ENCODE measurements at places on chromosomes 1 and 21.

DNA sequence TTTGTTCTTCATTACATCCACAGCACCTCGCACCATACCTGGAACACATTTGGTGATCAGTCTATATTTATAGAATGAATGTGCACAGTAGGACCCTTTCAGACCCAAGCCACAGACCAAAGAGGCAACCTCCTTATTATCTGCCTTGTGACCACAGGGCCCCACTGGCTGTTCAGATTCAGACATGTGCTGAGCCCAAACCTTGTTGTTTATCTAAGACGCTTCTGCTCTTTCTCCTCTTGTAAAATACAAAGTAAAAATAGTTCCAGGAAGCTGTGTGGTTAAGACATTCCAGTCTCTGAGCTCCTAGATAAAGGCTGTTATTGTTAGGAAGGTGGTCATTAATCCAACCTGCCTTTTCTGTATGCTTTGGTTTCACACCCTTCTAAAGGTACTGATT is 3.6 kb upstream of the SCMH1 start:
- H3K4me1 ChIP-seq = peaks cover 15% of the 10 kb centered on the region
- no peaks in the 10 kb centered on the region for H3K36me3 ChIP-seq
- DNase-seq = no peak
- H3K4me3 ChIP-seq = no peak overlapping the region
- H3K27ac ChIP-seq = no peak overlapping the region
- no peaks in the 10 kb centered on the region for H3K27me3 ChIP-seq

DNA sequence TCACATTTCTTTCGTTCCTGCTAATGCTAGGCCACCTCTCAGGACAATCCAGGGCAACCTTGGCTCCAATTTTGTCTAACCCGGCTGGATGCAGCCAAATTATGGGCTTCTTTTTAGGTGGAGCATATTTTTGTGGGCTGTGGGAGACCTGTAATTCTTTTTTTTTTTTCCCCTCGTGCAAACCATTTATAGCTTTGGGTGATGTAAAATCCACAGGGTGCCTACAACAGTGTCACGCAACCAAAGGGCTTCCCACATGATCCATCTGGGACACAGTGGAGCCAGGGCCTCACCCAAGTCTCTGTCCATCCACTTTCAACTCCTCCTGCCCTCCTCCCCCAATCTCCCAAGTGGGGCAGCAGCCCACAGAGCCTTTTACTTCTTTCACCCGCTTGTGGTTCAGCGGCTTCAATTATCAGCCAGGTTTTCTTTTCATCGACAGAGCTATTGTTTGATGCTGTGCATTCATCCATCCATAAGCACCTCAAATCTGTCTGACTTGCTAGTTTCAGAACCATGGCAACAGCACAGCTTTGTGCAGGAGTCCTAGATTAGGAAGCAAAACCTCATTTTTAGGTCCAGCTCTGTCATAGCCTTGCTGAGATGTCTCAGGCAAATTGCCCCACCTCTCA is 10.0 kb upstream of the OVAAL start:
- no peak for DNase-seq
- H3K4me1 ChIP-seq = no peaks in the 10 kb centered on the region
- H3K27me3 ChIP-seq = no peaks in the 10 kb centered on the region
- no peaks in the 10 kb centered on the region for H3K36me3 ChIP-seq
- no peak overlapping the region for H3K27ac ChIP-seq
- H3K4me3 ChIP-seq = no peak overlapping the region

DNA sequence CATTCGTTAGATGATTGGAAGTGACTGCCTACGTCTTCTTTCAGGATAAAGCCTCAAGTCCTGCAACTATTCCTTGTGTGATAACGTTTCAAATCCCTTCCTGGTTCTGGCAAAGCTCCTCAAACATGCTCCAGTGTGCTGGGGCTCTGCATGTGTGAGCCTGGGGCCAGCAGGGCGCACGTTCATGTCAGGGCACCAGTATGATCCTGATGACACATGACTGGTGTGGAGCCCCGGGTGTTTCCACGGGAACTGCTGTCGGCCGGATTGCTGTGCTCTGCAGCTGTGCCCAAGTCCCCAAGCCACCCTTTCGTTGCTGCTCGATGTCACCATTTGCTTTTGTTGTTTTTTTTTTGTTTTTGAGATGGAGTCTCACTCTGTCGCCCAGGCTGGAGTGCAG is 21.3 kb downstream of the KRTAP10-1 start:
- no peak overlapping the region for H3K4me3 ChIP-seq
- no peaks in the 10 kb centered on the region for H3K36me3 ChIP-seq

- H3K4me3 ChIP-seq = no peak overlapping the region
- no peaks in the 10 kb centered on the region for H3K4me1 ChIP-seq
- no peak overlapping the region for H3K27ac ChIP-seq
Observed at GRCh38 chr1:157566484-157567300, 14.4 kb upstream of the FCRL5 start.

DNA sequence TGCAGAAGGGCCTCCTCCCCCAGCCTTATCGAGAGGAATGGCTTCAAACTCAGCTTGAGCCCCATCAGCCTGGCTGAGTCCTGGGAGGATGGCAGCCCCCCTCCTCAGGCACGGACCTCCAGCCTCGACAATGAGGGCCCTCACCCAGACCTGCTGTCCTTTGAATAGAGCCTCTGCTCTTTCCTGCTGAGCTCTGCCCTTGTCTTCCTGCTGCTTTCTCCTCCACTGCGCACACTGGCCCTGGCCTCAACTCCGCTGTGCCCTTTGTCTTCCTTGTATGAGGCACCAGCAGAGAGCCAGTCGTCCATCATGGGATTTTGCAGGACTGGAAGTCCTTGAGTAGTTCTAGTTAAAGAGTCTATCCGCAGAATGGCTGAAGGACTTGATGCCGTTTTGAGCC is 2.0 kb downstream of the C1orf226 start:
- no peaks in the 10 kb centered on the region for H3K27me3 ChIP-seq
- H3K4me1 ChIP-seq = peaks cover 14% of the 10 kb centered on the region
- no peak for DNase-seq
- H3K27ac ChIP-seq = no peak overlapping the region

DNA sequence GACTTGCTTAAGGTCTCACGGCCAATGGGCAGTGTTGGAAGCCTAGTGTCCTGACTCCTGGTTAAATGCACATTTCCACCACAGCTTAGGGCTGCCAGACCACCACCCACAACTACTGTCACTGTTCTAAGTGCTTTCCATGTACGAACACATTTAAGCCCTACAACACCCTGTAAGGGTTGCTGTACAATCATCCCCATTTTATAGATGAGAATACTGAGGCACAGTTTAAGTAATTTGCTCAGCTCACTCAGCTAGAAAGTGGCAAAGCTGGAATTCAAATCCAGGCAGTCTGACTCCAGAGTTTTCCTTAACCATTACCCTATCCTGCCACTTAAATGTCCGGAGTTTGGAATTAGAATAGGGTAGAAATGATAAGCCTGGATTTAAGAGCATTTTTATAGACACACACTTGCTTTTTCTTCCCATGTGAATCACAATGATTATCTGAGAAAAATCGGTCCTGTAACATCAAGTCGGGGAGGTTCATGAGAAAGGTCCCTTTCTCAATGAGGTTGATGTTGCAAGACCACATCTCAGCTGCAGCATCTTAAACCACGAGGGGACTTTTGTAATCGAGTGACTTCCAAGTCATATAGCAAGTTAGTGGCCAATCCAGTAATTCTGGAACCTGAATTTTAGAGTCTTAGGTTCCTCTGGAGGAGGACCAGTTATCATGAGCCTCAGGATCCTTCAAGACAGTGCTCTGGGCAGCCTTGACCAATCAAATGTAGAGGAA is 8.6 kb downstream of the E2F2 start:
- no peak overlapping the region for H3K27ac ChIP-seq
- no peak for DNase-seq
- H3K27me3 ChIP-seq = no peaks in the 10 kb centered on the region
- no peak overlapping the region for H3K4me3 ChIP-seq

- H3K4me3 ChIP-seq = no peak overlapping the region
- H3K27me3 ChIP-seq = no peaks in the 10 kb centered on the region
- DNase-seq = no peak
Observed at GRCh38 chr1:225423518-225423855, 4.4 kb downstream of the LBR start.

DNA sequence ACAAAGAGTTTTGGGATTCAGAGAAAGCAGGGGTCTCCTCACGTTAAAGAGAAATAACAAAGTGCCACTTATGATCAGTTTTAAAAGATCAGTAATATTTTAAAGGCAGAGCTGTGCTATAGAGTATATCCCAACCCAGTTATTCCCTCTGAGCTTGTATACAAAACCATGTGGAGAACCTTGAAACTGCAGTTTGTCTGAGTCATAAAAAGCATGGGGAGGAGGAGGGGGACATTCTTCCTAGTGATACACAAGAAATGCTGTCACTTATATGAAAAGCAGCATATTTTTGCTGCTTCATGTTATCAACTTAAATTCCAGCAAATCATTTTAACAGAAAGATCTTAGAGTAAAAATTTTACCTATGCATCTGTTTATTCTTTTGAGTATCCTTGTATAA is 244.5 kb downstream of the GPR52 start:
- H3K36me3 ChIP-seq = no peaks in the 10 kb centered on the region
- no peaks in the 10 kb centered on the region for H3K27me3 ChIP-seq
- no peak for DNase-seq
- no peak overlapping the region for H3K4me3 ChIP-seq

DNA sequence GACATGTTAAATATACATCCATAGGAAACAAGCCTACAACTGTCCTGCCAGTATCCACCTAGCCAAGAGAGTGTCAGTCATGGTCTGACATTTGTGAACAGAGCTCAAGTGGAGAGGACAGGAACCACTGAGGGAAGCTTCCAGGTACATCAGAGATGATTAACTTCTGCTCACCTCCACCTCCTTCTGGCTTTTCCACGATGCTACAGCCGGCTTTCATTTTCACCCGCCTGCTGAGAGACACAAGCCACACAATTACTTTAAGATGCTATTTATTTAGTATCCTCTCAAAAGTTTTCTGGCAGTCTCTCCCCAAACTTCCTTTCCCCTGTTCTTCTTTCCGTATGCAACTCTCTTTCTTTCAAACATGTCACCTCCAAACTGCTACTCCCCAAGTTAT is 2.1 kb downstream of the ETV3 start:
- H3K27me3 ChIP-seq = no peaks in the 10 kb centered on the region
- peaks cover 65% of the 10 kb centered on the region for H3K4me1 ChIP-seq

- H3K36me3 ChIP-seq = no peaks in the 10 kb centered on the region
- H3K27me3 ChIP-seq = peaks cover 18% of the 10 kb centered on the region
- peak; percentile 21 for DNase-seq
- no peaks in the 10 kb centered on the region for H3K4me1 ChIP-seq
Observed at GRCh38 chr1:22224091-22224490, 81.2 kb upstream of the WNT4 start.

DNA sequence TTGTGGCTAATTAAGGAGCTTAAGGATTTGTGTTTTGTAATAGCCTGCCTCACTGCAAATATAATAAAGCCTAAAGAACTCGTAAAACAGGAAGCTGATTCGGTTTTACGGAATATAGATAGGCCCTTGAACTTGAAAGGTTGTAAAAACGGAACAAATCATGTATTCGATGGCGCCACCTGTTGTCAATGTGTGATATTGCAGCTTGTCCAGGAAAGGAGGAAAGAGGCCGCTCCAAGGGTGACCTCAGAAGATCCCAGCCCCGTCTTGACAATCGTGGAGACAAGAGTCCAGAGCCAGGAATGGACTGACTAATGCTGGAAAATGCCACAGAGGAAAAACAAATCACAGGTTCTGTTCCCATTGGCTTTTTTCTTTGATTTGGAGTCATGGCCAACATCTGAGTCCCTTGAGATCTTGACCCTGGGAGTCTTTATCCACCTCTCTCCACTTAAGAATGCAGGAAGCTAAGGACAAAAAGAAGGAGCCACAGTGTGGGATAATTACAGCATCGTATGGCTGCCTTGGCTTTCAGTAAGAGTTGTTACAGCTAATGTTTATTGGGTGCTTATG is 7.0 kb upstream of the IGSF21 start:
- no peak overlapping the region for H3K27ac ChIP-seq
- no peak overlapping the region for H3K4me3 ChIP-seq
- H3K36me3 ChIP-seq = no peaks in the 10 kb centered on the region
- no peak for DNase-seq
- peaks cover 40% of the 10 kb centered on the region for H3K27me3 ChIP-seq

GRCh38 chr1:48740621-48741020 is 36.1 kb downstream of the BEND5 start:
- no peaks in the 10 kb centered on the region for H3K27me3 ChIP-seq
- H3K36me3 ChIP-seq = peaks cover 15% of the 10 kb centered on the region
- H3K27ac ChIP-seq = no peak overlapping the region
- DNase-seq = no peak
- no peak overlapping the region for H3K4me3 ChIP-seq

DNA sequence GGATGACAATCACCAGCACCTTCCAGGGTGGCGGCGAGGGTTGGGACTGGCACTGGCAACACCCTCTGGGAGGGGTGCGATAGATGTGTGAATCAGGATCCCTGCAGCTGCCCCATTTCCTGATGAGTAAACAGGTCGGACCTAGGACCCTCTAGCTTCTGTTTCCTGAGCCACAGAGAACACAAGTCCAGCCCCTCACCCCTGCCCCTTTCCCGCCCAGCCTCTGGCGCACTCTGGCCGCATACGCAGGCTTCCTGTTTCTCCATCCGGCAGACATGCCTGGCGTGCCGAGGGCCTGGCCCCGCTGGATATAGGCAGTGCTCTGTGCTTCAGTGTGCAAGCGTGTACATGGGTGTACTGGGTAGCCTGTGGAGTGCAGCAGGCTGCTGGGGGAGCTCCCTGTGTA is 4.6 kb downstream of the PEAR1 start:
- no peak for DNase-seq
- H3K27ac ChIP-seq = peak overlapping the region; percentile 39

GRCh38 chr21:38489729-38490128 is 8.5 kb downstream of the ERG start:
- H3K4me3 ChIP-seq = no peak overlapping the region
- peaks cover 3% of the 10 kb centered on the region for H3K4me1 ChIP-seq
- no peak for DNase-seq
- no peak overlapping the region for H3K27ac ChIP-seq
- H3K36me3 ChIP-seq = no peaks in the 10 kb centered on the region
- peaks cover 8% of the 10 kb centered on the region for H3K27me3 ChIP-seq

GRCh38 chr1:156055281-156056048 is 883 bp downstream of the LAMTOR2 start:
- H3K4me3 ChIP-seq = peak overlapping the region; percentile 83
- H3K4me1 ChIP-seq = peaks cover 41% of the 10 kb centered on the region
- DNase-seq = no peak
- H3K36me3 ChIP-seq = peaks cover 3% of the 10 kb centered on the region
- no peaks in the 10 kb centered on the region for H3K27me3 ChIP-seq

- no peaks in the 10 kb centered on the region for H3K27me3 ChIP-seq
- H3K4me3 ChIP-seq = no peak overlapping the region
- DNase-seq = no peak
- H3K27ac ChIP-seq = peak overlapping the region; percentile 53
Observed at GRCh38 chr1:64917907-64918306, 48.4 kb downstream of the JAK1 start.

- no peak overlapping the region for H3K27ac ChIP-seq
- no peaks in the 10 kb centered on the region for H3K27me3 ChIP-seq
- H3K4me1 ChIP-seq = no peaks in the 10 kb centered on the region
- no peak overlapping the region for H3K4me3 ChIP-seq
Observed at GRCh38 chr21:32207406-32207716, 71.5 kb downstream of the MIS18A start.

GRCh38 chr1:167294528-167294927 is 73.8 kb downstream of the POU2F1 start:
- H3K27me3 ChIP-seq = no peaks in the 10 kb centered on the region
- peaks cover 2% of the 10 kb centered on the region for H3K4me1 ChIP-seq
- H3K4me3 ChIP-seq = no peak overlapping the region
- no peak for DNase-seq

GRCh38 chr1:72105201-72105600 is 177.1 kb downstream of the NEGR1 start:
- no peaks in the 10 kb centered on the region for H3K36me3 ChIP-seq
- no peak for DNase-seq
- H3K27me3 ChIP-seq = no peaks in the 10 kb centered on the region
- H3K27ac ChIP-seq = no peak overlapping the region

- no peak for DNase-seq
- H3K27me3 ChIP-seq = no peaks in the 10 kb centered on the region
- no peak overlapping the region for H3K27ac ChIP-seq
- H3K36me3 ChIP-seq = peaks cover 12% of the 10 kb centered on the region
Observed at GRCh38 chr1:109931911-109932636, 21.4 kb downstream of the CSF1 start.

Data from suprapubic skin (tissue), 4 donors.